Central memory CD8-positive, alpha-beta T cell (primary cell): ENCODE measurements at places on chromosomes 5 and 9.

DNA sequence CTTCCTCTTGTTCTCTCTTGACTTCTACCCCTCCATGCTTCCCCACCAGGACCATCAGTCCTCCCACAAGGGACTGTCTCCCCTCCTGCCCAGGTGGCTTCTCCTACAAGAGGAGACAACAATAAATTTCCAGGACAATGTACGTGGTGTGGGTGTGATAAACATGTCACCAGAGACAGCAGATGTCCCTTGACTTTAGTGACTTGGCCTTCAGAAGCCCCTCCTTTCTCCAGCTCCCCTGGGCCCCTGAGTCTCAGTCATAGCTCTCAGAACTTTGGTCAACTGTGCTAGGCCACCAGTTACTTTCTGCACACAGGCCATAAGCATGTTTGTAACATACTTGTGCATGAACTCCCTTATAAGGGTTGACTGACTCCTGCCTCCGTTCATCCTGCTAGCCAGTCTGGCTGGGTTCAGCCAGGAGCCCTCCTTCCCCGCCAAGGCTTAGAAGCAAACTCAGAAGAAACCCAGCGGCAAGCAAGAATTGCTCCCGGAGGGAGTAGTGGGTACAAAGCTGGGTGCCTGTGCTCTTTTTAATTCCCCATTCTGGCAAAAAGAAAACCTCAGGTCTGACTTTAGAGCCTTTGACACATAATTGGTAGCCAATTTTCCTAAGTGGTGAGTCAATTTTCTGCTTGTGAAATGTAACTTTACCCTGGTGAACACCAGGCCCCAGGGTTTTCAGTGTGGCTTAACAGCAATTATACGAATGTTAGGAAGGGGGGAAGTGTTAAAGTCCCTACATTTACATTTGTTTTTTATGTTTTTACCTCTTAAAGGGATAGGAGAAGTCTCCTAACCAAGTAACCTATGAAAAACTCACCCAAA lies 49.2 kb downstream of the EBF1 start:
- H3K27me3 ChIP-seq = peaks cover 96% of the 10 kb centered on the region
- no peaks in the 10 kb centered on the region for H3K36me3 ChIP-seq
- no peak overlapping the region for H3K27ac ChIP-seq
- H3K4me1 ChIP-seq = no peaks in the 10 kb centered on the region

- no peak for DNase-seq
- H3K4me3 ChIP-seq = no peak overlapping the region
- H3K27me3 ChIP-seq = no peaks in the 10 kb centered on the region
- H3K4me1 ChIP-seq = peaks cover 9% of the 10 kb centered on the region
- H3K27ac ChIP-seq = no peak overlapping the region
Measured at GRCh38 chr5:1092122-1092521, 19.7 kb downstream of the SLC12A7 start.

GRCh38 chr9:9033022-9033421 lies 1233.4 kb upstream of the DMAC1 start:
- no peak overlapping the region for H3K27ac ChIP-seq
- H3K4me1 ChIP-seq = no peaks in the 10 kb centered on the region
- H3K4me3 ChIP-seq = no peak overlapping the region
- no peaks in the 10 kb centered on the region for H3K27me3 ChIP-seq
- H3K36me3 ChIP-seq = no peaks in the 10 kb centered on the region
- no peak for DNase-seq

GRCh38 chr5:138287246-138287645 lies 12.8 kb upstream of the GFRA3 start:
- H3K4me3 ChIP-seq = no peak overlapping the region
- H3K27ac ChIP-seq = no peak overlapping the region
- H3K27me3 ChIP-seq = no peaks in the 10 kb centered on the region
- H3K36me3 ChIP-seq = no peaks in the 10 kb centered on the region

DNA sequence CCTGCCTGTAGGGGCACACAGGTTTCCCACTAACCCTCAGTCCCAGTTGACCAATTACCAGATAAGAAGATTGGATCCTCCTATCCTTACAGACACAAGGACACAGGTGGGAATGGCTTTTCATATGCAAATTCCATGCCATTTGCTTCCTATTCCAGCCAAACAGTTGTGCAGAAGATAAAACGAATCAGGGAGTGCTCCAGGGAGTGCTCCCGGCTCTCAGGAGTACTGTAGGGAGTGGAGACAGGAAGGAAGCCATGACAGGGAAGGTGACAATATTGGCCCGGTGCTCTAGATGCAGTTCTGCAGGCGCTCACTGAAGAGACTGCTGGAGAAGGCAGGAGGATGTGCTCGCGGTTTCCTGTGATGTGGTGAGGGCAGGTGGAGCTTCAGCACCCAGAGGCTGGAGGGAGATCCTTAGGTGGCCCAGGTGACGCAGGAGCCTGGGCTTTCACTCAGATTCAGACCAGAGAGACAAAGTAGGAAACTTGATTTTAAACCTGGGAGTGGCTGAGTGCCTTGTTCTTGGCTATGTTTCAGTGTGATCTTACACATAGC lies 260.0 kb downstream of the AUH start:
- H3K27me3 ChIP-seq = no peaks in the 10 kb centered on the region
- peak overlapping the region; percentile 68 for H3K27ac ChIP-seq
- H3K4me1 ChIP-seq = peaks cover 34% of the 10 kb centered on the region
- H3K36me3 ChIP-seq = peaks cover 15% of the 10 kb centered on the region
- peak; percentile 54 for DNase-seq

DNA sequence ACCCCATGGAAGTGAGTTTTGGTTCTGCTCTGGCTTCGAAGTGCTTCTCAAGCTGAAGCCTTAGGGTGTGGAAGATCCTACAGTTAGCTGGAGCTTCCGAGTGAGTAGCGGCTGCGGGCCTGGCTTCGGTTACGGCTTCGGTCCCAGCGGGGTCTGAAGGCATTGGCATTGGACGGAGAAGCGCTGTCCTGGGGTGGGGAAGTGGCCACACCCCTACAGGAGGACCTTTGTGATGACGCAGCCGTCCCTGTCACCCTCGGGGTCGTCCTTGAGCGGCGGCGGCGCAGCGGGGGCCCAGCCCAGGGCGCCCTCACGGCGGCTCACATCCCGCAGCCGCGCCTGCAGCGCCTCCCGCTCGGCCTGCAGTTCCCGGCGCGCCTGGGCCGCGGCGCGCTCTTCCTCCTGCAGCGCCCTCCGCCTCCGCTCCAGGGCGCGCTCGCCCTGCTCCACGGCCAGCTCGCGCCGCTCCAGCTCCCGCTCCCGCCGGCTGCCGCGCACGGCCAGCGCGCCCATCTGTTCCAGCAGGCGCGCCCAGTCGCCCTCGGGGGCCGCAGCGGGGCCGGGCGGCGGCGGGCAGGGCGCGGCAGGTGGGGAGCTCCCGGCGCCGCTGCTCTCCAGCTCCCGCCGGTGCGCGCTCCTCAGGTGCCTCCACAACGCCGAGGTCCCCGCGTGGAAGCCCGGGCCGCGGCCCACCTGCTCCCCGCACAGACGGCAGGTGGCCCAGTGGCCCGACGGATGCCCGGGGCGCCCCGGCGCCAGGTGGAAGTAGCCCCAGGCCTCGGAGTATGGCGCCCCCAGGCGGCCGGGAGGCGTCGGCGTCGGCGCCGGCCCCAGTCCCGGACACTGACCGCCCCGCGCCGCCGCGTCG lies 9.9 kb downstream of the ZBED3 start:
- H3K27me3 ChIP-seq = no peaks in the 10 kb centered on the region
- no peak overlapping the region for H3K27ac ChIP-seq
- H3K4me1 ChIP-seq = peaks cover 8% of the 10 kb centered on the region
- H3K4me3 ChIP-seq = peak overlapping the region; percentile 49

GRCh38 chr5:91132550-91132949 lies 250.6 kb downstream of the ARRDC3 start:
- H3K4me1 ChIP-seq = no peaks in the 10 kb centered on the region
- no peak overlapping the region for H3K27ac ChIP-seq
- peaks cover 24% of the 10 kb centered on the region for H3K27me3 ChIP-seq
- DNase-seq = no peak

GRCh38 chr5:5983261-5983980 lies 394.9 kb downstream of the MED10 start:
- peaks cover 2% of the 10 kb centered on the region for H3K36me3 ChIP-seq
- H3K27ac ChIP-seq = no peak overlapping the region
- no peaks in the 10 kb centered on the region for H3K4me1 ChIP-seq
- no peak for DNase-seq
- H3K4me3 ChIP-seq = no peak overlapping the region

- peaks cover 2% of the 10 kb centered on the region for H3K36me3 ChIP-seq
- H3K27ac ChIP-seq = no peak overlapping the region
- no peak for DNase-seq
- H3K4me3 ChIP-seq = no peak overlapping the region
Measured at GRCh38 chr5:77876316-77876715, 100.2 kb upstream of the TBCA start.

- H3K27ac ChIP-seq = no peak overlapping the region
- no peak overlapping the region for H3K4me3 ChIP-seq
- no peak for DNase-seq
- H3K27me3 ChIP-seq = no peaks in the 10 kb centered on the region
Measured at GRCh38 chr9:136815422-136815782, 7.7 kb downstream of the RABL6 start.

GRCh38 chr5:172167895-172168294 lies 20.1 kb downstream of the STK10 start:
- peaks cover 81% of the 10 kb centered on the region for H3K4me1 ChIP-seq
- no peak for DNase-seq
- peaks cover 33% of the 10 kb centered on the region for H3K36me3 ChIP-seq
- H3K27ac ChIP-seq = peak overlapping the region; percentile 87
- H3K4me3 ChIP-seq = peak overlapping the region; percentile 48
- no peaks in the 10 kb centered on the region for H3K27me3 ChIP-seq

DNA sequence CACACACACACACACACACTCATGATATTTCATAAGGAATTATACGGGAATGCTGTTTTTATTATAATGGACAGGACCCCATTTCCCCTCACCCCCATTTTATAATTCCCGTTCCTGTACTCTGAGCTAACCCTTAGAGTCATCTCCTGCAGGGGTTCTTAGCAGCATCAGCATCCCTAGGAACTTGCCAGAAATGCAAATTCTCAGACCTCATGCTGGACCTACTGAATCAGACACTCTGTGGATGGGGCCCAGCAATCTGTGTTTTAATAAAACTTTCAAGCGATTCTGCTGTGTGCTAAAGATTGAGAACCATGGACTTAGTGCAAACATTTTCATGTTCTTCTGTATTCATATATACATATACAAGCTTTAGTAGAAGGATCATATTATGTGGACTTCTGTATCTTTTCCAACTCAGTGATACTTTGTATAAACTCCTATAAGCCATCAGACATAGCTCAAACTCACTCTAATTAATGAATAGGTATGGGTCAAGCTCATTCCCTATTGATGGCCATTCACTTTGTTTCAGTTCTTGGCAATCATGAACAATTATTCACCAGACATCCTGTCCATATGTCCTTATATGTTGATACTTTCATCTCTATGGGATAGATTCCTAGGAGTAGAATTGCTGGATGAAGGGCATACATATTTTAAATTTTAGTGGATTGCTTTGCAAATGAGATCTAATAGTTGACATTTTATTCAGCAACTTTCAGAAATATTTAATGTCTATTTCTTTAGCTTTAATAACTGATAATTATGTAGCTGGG lies 65.5 kb downstream of the ARHGEF28 start:
- H3K4me3 ChIP-seq = no peak overlapping the region
- no peak for DNase-seq
- H3K27me3 ChIP-seq = no peaks in the 10 kb centered on the region

DNA sequence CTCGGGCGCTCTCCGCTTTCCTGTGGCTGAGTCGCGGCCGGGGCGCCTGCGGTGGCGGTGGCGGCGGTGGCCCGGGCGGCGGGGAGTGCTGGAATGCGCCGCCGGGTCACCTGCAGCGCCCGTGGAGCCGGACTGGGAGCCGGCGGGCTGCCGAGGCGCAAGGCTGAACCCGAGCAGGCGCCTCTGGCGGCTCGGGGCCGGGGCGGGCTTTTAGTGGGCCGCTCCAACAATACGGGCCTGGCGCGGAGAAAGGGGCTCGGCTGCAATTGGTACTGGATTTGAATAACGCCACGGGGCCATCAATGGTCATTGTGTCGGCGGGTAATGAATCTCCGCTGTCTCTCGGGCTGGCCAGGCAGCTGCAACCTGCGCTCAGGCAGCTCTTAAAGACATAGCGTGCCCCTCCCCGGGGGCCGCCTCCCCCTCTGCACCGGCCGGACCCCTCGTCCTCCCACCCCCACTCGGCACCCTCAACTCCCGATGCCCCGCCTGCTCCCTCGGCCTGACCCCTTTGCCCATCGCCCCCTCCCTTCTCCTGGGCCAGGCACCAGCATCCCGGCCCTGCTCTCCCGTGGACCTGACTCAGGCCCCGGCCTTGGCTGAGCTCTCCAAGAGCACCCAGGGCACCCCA lies 22.1 kb downstream of the URM1 start:
- DNase-seq = no peak
- H3K36me3 ChIP-seq = peaks cover 13% of the 10 kb centered on the region
- no peak overlapping the region for H3K4me3 ChIP-seq
- H3K27ac ChIP-seq = no peak overlapping the region
- H3K27me3 ChIP-seq = no peaks in the 10 kb centered on the region
- no peaks in the 10 kb centered on the region for H3K4me1 ChIP-seq

DNA sequence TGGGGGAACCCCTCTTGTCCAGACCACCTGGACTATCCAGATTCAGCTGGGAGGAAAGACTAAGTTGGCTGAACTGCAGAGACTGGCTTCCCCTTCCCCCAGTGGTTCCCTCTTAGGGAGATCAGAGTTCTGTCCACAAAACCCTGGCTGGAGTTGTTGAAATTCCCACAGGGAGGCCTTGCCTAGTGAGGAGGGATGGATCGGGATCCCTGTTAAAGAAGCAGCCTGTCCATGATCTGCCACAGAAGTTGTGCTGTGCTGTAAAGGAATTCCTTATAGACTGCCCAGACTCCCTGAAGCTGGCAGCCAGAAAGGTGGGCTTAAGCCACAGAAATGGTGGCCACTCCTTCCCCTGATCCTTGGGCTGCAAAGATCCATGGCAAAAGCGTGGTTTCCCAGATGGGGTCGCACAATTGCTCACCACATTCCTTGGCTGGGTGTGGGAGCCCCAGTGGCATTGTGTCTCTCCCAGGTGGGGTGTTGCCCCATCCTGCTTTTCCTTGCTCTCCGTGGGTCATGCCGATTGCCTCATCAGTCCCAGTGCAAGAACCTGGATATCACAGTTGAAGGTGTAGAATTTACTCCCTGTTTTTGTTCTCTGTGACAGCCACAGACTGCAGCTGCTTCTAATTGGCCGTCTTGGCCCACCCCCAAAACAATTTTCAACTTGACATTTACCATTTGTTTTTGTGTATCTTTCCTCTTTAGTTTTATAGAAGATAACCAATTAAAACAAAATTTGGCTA lies 342.4 kb downstream of the FGF10 start:
- no peaks in the 10 kb centered on the region for H3K36me3 ChIP-seq
- no peaks in the 10 kb centered on the region for H3K27me3 ChIP-seq
- no peak overlapping the region for H3K27ac ChIP-seq
- DNase-seq = no peak
- H3K4me1 ChIP-seq = no peaks in the 10 kb centered on the region
